ENCODE measurements at places on chromosomes 12 and 14.

DNA sequence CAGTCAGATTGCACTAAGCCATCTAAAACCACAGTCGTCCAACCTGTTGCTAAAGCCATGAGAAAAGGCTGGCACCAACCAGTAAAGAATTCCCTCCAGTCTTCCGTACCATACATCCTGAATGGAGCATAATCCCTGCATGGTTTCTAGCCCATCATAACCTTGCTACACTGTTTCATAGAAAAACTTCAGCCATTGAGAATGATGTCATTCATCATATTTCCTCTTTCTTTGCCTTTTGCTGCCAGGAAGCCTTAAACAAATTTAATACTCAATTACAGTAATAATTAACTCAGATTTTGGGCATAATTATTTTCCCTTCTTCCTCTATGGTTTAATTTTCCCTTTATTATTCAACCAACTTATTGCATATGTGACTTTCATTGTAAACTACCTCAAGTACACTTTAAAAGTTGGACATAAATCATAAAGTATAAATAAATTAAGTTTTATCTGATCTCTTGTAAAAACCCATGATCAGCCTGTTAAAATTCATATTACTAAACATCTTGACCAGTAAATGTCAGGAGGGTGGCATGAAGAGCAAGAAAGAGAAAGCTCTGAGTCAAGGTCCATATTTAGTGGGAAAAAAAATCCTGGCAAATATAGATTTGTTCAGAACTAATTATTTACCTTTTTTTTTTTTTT is 264.7 kb downstream of the ZFP36L1 start:
- no peak for DNase-seq

GRCh38 chr12:105864901-105865300 is 273.9 kb downstream of the NUAK1 start:
- DNase-seq = no peak

DNA sequence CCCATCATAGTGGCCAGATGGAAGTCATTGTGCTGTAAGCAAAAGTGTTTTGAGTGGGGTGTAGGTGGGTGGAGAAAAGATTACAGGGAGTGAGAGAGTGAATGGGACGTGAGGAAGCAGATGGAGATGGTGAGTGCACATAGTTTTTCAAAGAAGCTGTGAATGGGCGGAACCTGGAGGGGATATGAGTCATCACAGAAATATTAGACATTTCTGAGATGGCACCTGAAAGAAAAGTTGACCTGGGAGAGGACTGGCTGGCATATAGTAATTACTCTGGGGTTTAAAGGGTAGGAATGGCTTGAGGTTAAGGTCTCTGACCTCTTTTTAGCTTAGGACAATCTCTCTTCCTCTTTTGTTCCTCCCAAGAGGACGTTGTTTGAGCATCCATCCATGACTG is 50.5 kb downstream of the ANO4 start:
- no peak for DNase-seq

DNA sequence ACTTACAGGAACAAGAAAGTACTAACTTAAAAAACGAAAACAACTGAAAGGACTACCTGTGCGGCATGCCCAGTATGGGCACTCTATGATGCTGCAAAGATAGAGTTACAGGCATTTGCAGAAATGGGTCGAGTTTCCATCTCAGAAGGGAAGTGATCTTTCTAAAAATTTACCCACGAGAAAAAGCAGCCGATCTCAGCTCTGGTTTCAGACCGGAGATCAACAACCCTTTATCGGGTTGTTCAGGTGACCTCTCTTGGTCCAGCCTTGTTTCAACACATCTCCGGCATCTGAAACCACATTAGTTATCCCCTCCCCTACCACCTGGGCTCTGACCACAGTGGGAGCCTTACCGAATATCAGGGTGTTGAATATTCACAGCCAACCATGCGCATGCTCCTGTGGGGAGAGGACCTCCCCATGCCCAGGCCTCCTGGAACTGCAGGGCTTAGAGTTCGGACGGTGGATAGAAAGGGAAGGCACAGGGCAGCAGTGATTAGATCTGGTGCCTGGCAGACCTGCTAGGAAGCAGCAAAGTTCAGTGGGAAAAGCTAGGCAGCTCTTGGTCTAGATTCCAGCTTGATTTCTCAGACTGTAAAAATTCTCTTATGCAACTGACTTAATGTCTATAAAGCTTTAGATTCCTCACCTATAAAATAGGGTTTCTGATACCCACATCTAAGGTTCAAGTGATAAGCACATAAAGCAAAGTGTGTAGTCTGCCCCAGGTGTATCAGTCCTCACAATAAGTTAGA is 906.0 kb downstream of the VRK1 start:
- DNase-seq = no peak

DNA sequence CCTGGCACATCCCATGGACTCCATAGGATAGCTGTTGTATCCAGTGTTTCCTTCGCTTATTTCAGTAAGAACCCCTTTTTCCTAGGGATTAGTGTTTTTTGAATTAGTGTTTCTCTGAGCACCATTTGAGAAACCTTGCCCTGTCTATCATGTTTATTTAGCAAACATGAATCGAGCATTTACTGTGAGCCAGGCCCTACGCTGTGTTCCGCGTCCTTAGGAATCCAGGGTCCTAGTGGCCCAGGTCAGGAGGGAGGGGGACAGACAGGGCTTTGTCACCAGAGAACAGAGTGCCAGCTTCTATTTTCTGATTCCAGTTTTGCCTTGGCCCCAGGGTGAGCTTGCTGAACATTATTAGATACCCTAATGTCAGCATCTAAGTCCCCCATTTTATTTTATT is 2.5 kb downstream of the TEAD4 start:
- no peak for DNase-seq

DNA sequence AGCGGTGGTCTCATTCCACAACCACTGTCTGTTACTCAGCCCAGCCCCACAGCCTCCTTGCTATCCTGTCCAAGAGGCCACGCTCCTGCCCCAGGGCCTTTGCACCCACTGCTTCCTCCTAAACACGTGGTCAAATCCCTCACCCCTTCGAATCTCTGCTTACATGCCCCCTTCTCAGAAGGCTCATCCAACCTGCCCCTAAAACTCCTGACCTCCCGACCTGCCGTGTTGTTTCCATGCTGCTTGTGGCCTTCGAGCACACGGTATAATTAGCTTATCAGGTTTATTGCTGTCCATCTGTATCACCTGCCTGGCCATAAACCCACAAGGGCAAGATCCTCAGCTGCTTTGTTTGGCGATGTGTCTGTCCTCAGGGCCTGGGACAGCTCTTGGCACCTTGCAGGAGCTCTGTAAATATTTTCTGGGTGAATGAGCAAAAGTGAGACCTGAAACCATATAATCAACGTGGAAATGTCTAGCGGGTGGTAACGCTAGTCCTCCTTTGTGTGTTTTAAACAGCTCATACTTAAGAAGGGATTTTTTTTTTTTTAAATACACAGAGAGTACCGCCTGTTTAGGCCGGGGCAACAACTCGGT is 36.0 kb downstream of the SCARB1 start:
- DNase-seq = no peak

DNA sequence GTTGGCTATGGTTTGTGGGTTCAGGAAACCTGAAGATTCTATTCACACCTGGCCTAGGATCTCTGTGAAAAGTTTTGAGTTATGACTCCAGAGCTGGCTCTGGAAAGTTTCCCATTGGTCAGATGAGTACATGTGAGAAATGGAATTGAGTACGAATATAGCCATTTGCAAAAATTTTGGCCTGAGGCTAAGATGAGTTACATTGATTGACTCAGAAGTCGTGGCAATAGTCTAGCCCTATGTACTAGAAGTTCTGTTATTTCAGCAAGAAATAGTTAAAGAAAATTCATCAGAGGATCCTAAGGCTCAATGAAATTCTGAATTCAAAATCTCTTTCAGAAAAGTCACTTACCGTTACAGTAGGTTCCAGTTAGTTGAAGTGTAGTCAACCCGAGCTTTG is 109.9 kb downstream of the PTCSC3 start:
- DNase-seq = no peak

- DNase-seq = no peak
Observed at GRCh38 chr14:88682495-88683114, 110.1 kb downstream of the EML5 start.

DNA sequence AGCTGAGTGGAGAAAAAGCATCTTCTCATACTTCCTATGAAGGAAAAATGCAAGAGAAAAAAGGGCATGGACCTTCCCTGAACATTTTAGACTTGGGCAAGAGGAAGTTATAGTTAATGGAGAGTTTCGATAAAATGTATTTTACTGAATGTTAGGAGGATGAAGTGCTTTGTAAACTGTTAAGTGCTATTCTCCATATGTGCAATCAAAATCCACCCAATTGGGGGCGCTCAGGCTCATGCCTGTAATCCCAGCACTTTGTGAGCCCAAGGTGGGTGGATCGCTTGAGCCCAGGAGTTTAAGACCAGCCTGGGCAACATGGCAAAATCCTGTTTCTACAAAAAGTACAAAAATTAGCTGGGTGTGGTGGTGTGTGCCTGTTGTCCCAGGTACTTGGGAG is 1.9 kb upstream of the CNPY2 start:
- no peak for DNase-seq

- no peak for DNase-seq
Observed at GRCh38 chr14:101851736-101852405, 90.4 kb downstream of the PPP2R5C start.
